Ovary (tissue), 10 donors: ENCODE measurements at places on chromosomes 2 and 18.

DNA sequence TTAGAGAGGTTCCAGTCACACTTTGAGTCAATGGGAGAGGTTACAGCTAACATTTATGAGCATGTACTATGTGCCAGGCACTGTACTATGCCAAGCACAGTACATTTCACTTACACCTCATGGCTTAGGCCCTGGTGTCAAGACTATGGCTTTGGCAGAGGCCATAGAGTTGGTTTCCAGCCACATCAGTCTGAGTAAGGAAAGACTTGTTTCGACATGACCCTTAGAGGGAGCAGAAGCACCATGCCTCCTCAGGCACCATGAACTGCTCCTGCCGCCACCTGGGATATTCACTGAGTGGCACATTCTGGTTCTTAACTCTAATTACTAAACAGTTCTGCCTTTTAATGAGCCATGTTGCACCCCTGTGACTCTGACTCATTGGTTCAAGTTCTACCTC lies 12.7 kb downstream of the DGUOK start:
- no peak for DNase-seq

GRCh38 chr2:147844697-147845410 lies at the start of gene ACVR2A:
Gene ACVR2A (plus strand): TSS chr2:147845029. CDS start chr2:147845153, 124 bp downstream.
- peak; percentile 38 for DNase-seq

GRCh38 chr2:1360144-1360543 lies 53.1 kb upstream of the TPO start:
- no peak for DNase-seq

DNA sequence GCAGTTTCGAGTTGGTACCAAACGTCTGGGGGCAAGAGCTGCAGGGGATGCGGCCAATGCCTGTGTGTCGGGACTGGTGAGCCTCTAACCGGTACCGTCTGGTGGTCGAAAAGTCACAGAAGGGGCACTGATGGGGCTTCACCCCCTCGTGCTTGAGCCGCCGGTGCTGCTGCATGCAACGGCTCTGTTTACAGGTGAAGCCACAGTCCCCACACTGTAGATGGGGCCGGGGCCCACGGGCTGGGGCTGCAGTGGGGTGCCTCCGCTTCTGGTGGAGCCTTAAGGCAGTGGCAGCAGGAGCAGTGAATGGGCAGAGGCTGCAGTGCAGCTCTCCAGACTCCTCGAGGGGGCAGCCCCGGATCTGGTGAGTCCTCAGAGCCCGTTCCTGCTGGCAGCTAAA lies 16.6 kb downstream of the ZNF142 start:
- no peak for DNase-seq

DNA sequence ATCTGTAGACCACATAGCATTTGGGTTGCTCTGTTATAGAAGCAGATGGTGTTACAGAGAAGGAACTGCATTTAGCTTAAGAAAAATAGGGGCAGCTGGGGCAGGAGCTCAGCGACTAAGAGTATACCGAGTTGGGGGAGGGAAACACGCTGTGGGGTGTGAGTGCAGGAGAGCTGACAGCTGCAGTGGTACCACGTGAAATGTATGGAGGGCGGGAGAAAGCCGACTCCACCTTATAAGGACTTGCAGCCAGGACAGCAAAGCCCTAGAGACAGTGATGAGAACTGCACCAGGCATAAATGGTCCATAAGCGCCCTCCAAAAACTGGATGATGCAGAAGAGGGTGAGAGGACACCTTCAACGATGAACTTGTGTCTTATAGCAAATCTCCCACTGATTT lies 237.6 kb downstream of the PRKCE start:
- no peak for DNase-seq

DNA sequence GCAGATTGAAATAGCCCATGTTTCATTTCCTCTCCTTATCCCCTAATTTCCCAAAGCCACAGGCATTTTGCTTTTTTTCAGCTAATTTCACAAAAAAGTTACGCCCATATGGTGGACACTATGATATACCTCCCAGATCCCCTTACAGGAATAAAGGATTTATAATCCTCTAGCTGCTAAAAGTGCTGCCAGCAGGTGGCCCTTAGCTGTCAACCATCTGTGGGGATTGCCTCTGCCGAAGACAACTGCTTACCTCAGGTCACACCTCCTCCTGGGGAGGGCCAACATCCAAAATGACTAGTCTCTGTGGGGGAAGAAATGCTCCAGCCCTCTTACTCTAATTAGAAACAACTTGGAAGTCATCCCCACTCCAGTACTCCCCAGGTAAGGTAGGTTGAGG lies 61.0 kb upstream of the EPB41L3 start:
- DNase-seq, result no peak

DNA sequence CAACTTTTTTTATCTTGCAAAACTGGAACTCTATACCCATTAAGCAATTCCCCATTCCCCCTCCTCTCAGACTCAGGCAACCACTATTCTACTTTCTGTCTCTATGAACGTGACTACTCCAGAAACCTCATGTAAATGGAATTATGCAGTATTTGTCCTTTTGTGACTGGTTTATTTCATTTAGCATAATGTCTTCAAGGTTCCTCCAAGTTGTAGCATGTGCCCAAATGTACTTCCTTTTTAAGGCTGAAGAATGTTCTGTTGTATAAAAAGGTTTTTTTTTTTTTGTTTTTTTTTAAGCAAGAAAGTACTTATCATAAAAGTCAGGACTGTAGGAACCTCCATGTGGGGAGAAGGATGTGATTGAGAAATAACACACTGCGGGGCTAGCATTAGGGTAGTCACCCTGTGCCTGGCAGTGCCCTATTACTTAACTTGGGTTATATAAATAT lies 262.9 kb upstream of the FBXO11 start:
- DNase-seq, result no peak

- no peak for DNase-seq
Observed at GRCh38 chr2:137828624-137829023, 135.6 kb upstream of the HNMT start.

DNA sequence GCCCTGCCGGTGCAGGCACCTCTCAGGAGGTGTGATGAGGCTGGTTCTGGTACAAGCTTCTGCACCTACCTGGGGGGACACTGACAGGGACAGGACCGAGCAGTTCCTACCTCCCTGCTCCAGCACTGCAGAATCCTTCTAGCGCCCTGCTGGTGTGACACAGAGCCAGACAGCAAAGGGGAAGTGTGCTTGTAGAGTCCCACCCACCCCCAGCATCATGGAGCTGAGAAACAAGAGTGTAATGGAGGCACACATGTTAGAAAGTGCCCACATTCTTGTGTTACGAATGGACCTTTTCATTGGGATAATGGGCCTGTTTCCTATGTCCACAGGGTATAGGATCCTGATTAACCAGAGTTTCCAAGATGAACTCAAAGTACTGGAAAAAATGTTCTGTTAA lies 38.3 kb downstream of the OXER1 start:
- DNase-seq, result no peak

GRCh38 chr18:45957100-45957499 lies 10.0 kb downstream of the EPG5 start:
- DNase-seq, result no peak

GRCh38 chr18:57015451-57015850 lies 131.4 kb upstream of the BOD1L2 start:
- no peak for DNase-seq

- no peak for DNase-seq
Observed at GRCh38 chr2:166127217-166128155, at the start of gene SCN1A. Gene SCN1A (minus strand): TSS chr2:166128020. CDS start chr2:166073621, 54,399 bp downstream.

DNA sequence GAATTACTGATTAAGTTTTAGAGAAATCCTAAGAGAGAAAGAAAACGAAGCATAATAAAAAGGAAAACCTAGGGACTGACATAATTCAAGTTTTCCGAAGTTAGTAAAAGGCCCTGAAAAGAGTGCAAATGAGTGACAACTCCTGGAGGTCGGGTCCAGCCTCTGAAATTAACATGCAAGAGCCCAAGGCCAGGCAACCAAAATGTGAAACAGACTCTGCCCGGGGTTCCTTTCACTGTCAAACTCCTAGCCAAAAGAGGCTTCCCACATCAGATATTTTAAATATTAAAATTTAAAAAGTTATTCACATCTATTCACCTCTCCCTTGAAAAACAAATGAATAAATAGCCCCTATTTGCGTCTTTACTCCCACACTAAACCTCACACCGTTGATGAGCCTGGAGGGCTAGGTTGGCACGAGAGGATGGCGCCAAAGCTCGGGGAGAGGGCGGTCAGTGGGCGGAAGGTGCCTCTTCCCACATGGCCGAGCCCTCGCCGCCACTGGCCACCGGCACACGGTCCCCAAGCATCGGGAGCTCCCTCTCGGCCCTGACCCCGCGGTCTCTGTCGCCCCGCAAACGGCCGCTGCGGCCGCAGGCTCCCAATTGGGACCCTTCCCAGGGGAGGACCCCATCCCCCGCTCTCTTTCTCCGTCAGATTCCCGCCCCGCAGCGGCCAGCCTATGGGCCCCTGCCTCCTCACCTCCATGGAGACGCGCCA lies 630 bp downstream of the PPM1G start:
- DNase-seq, result no peak

DNA sequence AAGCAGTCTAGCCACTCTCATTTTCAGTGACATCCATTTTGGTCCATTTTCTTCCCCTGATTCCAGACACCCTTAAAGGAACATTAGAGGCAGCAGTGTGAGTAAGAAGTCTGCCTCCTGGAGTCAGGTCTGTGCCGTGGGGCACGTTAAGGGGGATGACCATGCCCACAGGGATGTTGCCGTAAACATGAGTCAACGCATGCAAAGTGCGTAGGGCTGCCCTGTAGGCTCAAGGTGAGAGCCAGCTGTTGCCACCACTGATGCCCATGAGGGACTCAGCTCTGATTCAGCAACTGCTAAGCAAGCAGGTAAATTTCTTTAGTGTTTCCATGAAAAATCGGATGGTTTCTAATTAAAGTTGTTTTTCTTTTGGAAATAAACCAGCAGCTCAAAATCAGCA lies 61.4 kb upstream of the TFCP2L1 start:
- DNase-seq, result no peak

- DNase-seq, result no peak
Observed at GRCh38 chr18:53527365-53527764, 697.1 kb downstream of the MBD2 start.

DNA sequence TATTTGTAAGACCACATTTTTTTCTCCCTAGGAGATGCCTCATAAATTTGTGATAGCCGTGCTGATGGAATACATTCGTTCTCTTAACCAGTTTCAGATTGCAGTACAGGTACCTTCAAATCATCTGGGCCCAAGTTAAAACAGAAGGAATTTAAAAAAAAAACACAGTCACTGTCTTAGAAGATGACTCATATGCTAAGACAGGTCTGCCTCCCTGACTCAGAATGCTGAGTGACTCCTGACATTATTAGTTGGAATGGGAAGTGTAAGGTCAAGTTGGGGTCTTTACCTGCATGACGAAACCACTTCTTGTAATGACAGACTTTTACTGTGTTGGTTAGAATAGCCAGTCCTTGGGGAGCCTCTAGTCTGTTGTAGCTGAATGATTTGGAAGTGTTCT lies 26.3 kb downstream of the RMC1 start:
- DNase-seq, result no peak

GRCh38 chr2:202883987-202884675 lies 12.6 kb upstream of the ICA1L start:
- DNase-seq, result no peak

- DNase-seq, result no peak
Observed at GRCh38 chr2:44927985-44928482, 13.5 kb upstream of the SIX3 start.

DNA sequence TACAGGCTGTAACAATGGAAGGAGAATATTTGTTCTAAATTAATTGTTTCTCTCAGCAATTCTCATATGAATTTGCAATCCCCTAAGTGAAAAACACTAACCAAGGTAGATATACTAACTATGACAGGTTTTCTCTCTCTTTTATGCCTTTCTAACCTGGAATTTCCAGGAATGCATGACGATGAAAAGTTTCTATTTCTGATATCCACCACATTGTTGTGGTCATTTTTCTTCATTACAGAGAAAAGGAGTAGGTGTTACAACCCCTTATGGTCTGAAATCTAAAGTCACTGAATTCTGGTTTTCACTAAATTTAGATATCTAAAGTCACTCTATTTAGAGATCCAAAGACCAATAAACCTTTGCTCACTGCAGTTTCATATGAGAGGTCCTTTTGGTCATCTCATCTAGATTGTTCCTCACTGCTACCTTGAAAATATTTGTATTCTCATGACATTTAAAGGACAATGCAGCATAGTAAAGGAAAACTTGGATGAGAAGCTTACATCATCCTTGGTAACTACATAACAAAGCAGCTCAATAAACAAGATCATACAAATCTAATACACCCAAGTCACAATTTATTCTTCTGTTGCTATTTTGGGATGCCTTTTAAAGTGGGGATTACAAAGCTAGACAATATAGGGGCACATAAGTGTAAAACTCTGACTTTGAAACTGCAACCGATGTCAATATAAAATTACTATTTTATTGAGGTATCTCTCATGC lies 85.8 kb downstream of the TCF4 start:
- no peak for DNase-seq

DNA sequence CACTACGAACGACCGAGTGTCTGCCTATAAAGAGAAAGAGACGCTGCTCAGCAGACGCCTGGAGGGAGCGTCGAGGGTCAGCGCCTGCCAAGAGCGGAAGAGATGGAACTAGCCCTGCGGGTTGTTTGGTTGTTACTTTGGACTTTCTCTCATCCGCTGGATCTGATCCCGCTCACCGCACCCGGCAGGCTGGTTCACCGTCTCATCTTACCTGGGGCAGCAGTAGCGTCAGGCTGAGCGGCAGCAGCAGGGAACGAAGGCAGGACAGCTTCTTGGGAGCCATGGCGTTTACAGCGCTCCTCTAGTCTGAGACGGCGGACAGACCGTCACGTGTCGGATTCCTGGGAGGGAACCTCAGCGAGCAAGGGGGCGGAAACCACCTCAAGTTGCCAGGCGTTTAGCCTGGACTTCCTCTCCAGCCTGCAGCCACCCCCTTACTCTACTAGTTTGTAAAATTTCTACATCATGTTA lies 1.9 kb downstream of the GLB1L start:
- DNase-seq, result peak; percentile 58
